NCI-H1436 treated with DMSO at 0.1 percent for 48 hours (cell line): ENCODE measurements at places on chromosomes 6 and 20.

- no peak for DNase-seq
Observed at GRCh38 chr6:135627092-135627715, 129.7 kb upstream of the AHI1 start.

GRCh38 chr6:72739368-72739779 is 117.5 kb downstream of the KCNQ5 start:
- no peak for DNase-seq

DNA sequence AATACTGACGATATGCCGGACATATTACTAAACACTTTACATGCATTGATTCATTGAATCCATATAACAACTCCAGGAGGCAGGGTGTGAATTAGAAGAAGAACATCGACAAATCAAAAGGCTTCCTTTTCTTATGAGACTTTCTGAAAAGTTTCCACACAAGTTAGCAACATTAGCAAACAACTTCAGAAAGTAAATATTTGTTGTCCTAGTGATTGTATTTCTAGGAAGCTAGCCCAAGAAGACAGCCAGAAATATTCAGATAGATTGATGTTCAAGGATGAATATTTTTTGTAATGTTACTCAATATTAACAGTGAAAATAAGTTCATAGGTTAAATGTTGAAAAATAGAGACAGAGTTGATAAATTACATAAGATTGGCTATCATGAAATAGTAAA is 120.6 kb downstream of the GFRAL start:
- no peak for DNase-seq

GRCh38 chr20:14418376-14418775 is 81.0 kb upstream of the FLRT3 start:
- no peak for DNase-seq

GRCh38 chr6:127131772-127132376 is 13.4 kb downstream of the RSPO3 start:
- DNase-seq = no peak

- DNase-seq = no peak
Observed at GRCh38 chr20:50595433-50595895, 85.3 kb downstream of the PTPN1 start.

DNA sequence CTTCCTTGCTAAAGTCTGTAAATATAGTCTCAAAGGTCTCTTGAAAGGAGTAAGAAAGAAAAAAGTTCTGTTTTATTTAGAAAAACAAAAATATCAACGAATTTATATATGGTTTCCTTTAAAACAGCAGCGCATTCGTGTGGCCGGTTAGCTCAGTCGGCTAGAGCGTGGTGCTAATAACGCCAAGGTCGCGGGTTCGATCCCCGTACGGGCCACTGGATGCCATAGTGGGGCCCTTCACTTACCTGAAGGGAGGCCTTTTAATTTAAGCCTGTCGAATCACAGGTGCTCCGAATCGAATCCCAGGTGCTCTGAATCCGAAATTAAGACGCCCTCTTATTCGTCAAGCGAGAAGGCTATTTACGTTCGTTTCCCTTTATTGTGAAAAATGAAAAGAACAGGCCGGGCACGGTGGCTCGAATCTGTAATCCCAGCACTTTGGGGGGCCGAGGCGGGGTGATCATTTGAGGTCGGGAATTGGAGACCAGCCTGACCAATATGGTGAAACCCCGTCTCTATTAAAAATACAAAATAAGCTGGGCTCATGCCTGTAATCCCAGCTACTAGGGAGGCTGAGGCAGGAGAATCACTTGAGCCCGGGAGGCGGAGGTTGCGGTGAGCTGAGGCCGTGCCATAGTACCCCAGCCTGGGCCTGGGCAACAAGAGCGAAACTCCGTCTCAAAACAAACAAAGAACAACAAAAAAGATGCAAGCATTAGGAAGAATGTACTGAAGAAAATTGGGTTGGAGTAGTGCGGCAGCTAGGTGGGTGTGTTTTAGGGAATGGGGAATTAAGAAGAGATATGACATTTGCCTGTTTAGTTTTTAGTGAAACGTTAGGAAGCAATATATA is 195.8 kb upstream of the ZNF184 start:
- no peak for DNase-seq
